ENCODE measurements at places on chromosomes 7 and 10. TPM values are rescaled to one million over a fixed set of nuclear protein-coding genes. Genes with fewer than 3 reads are reported as not detected.

Gene FLNC
- 0.03 TPM for polyA plus RNA-seq

Gene MYO3A
- not detected for polyA plus RNA-seq

Gene NFE2L3
- polyA plus RNA-seq = 14.2 TPM

Gene NPC1L1
- 0.03 TPM for polyA plus RNA-seq

Gene CPA1
- not detected for polyA plus RNA-seq

Gene OR6V1
- polyA plus RNA-seq = not detected

Gene UCMA
- not detected for polyA plus RNA-seq

Gene NUTM2B
- polyA plus RNA-seq = 0.27 TPM

Gene KRIT1
- polyA plus RNA-seq = 33.3 TPM

Gene DRGX
- not detected for polyA plus RNA-seq

Gene CHAT
- polyA plus RNA-seq = not detected

Gene PON1
- not detected for polyA plus RNA-seq

Gene STK31
- 0.01 TPM for polyA plus RNA-seq

Gene CDNF
- 1.1 TPM for polyA plus RNA-seq

Gene PKD1L1
- polyA plus RNA-seq = 0.01 TPM

Gene AMZ1
- not detected for polyA plus RNA-seq

Gene LAMB1
- polyA plus RNA-seq = 97.9 TPM

Gene LBX1
- polyA plus RNA-seq = not detected

Gene PAPSS2
- polyA plus RNA-seq = 1.1 TPM

Gene OPN4
- not detected for polyA plus RNA-seq

Gene SMKR1
- 0.76 TPM for polyA plus RNA-seq

Gene WEE2
- polyA plus RNA-seq = not detected

Gene CFAP43
- 0.20 TPM for polyA plus RNA-seq

Gene OAT
- polyA plus RNA-seq = 528 TPM

Gene DNAH11
- under 0.01 TPM for polyA plus RNA-seq

DNA sequence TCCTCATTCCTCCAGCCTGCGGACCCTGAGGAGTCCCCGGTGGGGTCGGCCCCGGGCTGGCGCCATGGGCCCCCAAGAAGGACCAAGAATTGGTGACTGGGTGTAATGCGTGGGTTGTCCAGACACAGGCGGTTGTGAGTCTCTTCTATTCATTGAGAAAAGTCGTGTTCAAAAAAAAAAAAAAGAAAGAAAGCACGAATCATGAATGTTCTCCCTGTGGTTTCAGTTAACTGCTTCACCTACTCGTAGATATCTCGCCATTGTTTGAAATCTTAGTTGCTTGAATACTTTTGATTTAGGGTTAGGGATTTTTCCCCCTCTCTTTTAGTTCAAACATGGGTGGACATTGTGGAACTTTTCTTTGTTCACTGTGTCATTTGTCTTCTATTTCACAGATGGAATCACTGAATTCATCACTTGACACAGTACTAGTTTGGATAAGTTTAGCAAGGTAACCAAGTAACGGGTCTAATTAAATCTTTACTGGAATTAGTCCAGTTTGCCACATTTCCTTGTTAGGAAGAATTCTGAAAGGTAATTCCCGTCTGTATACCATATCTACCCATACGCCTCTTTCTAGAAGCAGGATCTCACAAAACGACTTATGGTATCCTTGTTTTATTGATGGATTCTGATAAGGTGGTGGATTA is 775 bp downstream of the STARD3NL start:
- DNase-seq = no peak

- no peak for DNase-seq
These were observed 118.1 kb downstream of the INHBA start for GRCh38 chr7:41584746-41585145.

DNA sequence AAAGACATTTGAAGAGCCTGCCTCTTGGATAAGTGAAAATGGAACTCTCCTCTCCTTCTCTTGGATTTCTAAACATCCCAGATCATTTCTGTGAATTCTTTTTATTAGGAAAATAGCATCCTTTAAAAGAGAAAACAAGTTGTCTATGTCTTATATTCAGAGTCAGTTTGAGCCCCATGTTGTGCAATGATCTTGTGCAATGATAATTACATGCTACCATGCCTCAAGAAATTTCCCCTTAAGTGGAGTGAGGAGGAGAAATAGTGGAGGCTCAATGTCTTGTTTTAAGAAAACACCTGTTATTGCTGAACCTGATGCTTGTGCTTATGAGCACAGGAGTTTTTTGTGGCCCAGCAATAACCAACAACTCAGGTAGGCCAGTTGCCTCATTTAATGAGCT is 103.6 kb downstream of the NPSR1 start:
- DNase-seq = no peak

DNA sequence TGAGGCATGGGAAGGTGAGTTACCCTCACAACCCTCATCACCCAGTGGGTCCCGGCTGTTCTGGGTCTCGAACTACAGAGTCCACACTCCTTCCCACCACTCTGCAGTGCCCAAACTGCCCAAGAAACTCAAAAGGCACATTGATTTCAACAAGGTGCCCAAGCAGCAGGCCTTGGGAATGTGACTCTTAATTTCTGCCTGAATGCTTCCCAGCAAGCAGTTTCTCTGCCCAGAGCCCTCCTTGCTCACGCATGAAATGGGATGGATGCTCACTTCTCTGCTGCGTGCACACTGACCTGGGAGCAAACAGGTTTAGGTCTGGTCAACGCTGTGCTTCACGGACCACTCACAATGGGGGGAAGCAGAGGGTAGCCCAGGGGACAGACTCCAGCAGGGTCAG is 77.9 kb downstream of the GRB10 start:
- no peak for DNase-seq

DNA sequence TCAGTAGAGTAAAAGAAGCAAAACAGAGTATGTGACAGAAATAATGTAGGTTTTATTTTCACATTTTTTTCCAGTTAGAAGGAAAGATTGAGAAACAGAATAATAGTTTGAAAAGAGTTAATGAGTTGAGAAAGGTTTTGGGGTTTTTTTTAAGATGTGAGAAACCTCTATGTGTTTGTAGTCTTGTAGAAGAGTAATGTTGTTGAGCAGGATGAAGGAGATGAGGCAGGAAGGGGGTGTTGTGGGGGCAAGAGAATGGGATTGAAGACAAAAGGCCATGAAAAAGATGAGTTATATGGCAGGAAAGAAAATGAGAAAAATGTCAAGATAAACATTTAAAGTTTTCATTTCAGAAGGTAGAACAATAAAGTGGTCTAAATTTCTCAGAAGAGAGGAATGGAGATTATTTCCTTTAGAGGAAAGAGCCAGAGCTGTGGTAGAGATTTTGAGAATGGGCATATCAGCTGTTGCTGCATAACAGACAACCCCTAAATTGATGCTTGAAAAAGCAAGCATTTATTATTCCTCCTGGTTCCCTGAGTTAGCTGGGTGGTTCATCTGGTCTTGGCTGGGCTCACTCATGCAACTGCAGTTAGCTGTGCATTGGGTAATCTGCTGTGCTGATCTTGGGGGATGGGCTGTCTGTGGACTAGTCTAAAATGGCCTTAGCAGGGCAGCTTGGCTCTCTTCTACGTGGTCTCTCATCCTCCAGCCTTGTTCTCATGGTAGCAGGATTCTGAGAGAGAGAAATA is 27.1 kb downstream of the PCGF5 start:
- no peak for DNase-seq

GRCh38 chr10:71357792-71358265 is 38.8 kb downstream of the SLC29A3 start:
- DNase-seq = no peak

GRCh38 chr7:75639071-75639885 is 99.5 kb downstream of the HIP1 start:
- DNase-seq = no peak

- DNase-seq = no peak
These were observed 229.0 kb downstream of the PRPF18 start for GRCh38 chr10:13815756-13816155.

GRCh38 chr7:55533050-55533728 is 39.1 kb downstream of the VOPP1 start:
- no peak for DNase-seq

GRCh38 chr10:60050366-60050765 is 144.0 kb upstream of the CCDC6 start:
- DNase-seq = no peak

DNA sequence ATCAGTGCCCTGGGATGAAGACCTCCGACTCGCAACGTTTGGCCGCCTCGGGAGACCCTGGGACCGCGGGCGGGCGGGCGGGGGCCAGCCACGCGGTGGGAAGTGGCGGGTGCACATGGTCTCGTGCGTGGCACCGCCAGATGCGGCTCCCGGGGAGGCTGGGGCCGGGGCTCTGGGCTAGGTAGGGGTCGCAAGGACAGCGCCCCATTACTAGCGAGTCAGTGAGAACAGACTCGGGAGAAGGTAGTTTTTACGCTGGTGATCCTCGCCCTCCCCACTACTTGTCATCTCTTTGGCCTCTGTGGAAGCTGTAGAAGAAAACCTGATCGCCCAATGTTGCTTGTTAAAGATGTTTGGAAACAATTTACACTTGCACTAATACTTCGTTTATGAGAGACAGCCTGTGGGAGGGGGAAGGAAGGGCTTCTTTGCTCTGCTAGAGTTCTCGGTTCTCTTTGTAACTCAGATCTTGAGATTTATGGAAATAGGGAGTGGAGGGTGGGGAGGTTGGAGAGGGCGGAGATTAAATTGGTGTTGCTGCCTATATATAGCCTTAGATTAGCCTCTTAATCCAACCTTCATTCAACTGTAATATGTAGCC is 591 bp downstream of the BZW2 start:
- no peak for DNase-seq

DNA sequence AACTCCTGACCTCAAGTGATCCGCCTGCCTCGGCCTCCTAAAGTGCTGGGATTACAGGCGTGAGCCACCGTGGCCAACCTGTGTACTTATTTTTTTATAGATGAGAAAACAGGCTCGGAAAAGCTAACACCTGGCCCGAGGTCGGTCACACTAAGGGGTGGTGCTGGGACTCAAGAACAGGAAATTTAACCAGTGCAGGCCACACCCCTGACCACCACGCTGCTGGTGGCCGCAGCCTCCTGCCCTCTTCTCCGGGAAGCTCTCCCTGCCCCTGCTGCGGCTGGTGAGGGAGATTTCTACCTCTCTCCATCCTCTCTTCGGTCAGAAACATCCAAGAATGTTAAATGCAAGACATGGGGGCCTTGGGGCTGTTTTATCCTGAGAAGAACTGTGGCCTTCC is 63.2 kb downstream of the TNRC18 start:
- DNase-seq = no peak

- no peak for DNase-seq
These were observed 32.1 kb upstream of the CNNM1 start for GRCh38 chr10:99297033-99297432.

- DNase-seq = no peak
These were observed 151.8 kb downstream of the WNT2 start for GRCh38 chr7:117171106-117171505.

GRCh38 chr10:111766464-111766863 is 417.1 kb downstream of the GPAM start:
- DNase-seq = no peak

- no peak for DNase-seq
These were observed 26.1 kb downstream of the HACD1 start for GRCh38 chr10:17590969-17591645.

- no peak for DNase-seq
These were observed 493 bp downstream of the ZMIZ2 start for GRCh38 chr7:44748948-44749731.

DNA sequence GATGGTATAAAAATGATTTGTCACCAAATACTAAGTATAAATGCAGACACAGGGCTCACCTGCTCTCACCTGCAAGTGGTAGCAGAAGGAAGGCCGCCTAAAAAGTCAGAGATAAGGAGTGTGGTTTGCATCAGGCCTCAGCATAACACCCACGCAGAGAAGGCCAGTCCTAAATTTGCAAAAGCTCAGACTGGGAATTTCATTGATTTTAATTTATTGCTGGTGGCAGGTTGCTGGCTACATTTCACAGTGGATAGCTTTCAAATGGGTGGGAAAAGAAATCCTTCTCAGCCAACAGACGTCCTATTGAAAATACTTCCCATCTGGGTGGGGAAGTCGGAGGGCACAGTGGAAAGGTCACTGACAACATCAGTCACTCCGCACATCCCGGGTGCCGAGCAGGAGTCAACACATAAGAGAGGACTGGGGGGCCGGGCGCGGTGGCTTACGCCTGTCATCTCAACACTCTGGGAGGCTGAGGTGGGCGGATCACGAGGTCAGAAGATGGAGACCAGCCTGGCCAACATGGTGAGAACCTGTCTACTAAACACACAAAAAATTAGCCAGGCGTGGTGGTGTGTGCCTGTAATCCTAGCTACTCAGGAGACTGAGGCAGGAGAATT is 561.8 kb upstream of the MKI67 start:
- DNase-seq = no peak

GRCh38 chr10:49015700-49016099 is 76.1 kb upstream of the LRRC18 start:
- no peak for DNase-seq

GRCh38 chr10:20776384-20777118 is 120.6 kb downstream of the NEBL start:
- DNase-seq = no peak

GRCh38 chr7:118288098-118288497 is 63.6 kb downstream of the ANKRD7 start:
- DNase-seq = no peak

- no peak for DNase-seq
These were observed 252.5 kb downstream of the TNS3 start for GRCh38 chr7:47329320-47329926.

DNA sequence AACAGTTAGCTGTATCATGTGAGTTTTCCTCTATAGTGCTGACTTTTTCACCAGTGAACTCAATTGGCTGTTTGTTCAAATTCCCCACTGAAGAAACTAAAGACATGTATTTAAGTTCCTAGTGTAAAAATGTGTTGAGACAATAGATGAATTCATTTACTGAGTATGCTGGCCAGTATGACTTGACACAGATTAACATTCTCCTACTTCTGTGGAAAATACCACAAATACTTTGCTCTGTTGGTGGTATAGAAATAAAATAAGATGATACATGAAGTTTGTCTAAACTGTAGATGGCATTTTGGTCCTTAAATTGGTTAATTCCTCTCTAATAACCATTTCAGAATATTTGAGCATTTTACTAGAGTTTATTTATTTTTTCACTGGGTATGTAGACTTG is 227.7 kb upstream of the TEX47 start:
- DNase-seq = no peak

GRCh38 chr10:80599424-80599847 is 61.7 kb downstream of the SH2D4B start:
- DNase-seq = peak; percentile 21

DNA sequence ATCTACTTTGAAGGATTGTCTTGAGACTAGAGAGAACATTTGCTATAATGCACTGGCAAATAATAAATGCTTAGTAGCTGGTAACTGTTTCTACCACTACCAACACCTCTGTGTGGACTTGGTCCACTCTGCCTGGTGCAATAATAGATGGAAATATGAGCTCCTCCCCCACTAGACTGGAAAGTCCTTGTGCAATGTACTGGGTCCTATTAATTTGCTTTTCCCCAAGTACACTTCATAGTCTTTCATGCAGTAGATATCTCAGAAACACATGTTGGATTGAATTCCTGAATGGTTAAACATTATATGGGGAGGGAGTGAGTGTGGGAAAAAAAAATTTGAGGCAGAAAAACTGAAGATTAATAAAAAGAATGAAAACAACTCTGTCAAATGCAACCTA is 119.3 kb downstream of the C10orf90 start:
- no peak for DNase-seq

Data from keratinocyte (primary cell).